NCI-H69 (cell line): ENCODE measurements at places on chromosomes 5 and 9.
A peak's percentile ranks its signal among the peaks of the same experiment; 100 is the strongest.

GRCh38 chr9:131482343-131483006 is 20.2 kb upstream of the POMT1 start:
- no peak for DNase-seq

DNA sequence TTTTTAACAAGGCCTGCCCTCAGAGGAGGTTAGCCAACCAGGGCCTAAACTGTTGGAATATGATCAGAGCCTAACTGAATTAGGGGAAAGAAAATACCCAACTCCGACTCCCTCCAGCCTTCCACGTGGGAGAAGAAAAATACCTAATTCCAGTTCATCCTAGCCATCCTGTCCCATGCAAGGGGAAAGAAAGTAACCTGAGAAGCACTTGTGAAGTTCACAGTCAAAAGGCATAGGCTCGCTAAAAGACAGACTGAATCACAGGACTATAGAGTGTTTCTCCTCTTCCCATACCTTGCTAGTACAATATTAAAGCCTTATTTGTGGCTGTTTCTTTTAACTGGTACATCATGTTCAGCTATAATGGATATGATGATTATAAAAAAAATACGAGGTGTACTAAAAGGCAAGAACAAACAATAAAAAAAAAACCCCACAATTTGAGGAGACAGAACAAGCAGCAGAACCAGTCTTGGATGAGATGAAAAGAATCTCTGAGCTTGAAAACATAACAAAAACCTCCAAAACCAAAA is 18.0 kb upstream of the ATP10B start:
- DNase-seq: no peak

DNA sequence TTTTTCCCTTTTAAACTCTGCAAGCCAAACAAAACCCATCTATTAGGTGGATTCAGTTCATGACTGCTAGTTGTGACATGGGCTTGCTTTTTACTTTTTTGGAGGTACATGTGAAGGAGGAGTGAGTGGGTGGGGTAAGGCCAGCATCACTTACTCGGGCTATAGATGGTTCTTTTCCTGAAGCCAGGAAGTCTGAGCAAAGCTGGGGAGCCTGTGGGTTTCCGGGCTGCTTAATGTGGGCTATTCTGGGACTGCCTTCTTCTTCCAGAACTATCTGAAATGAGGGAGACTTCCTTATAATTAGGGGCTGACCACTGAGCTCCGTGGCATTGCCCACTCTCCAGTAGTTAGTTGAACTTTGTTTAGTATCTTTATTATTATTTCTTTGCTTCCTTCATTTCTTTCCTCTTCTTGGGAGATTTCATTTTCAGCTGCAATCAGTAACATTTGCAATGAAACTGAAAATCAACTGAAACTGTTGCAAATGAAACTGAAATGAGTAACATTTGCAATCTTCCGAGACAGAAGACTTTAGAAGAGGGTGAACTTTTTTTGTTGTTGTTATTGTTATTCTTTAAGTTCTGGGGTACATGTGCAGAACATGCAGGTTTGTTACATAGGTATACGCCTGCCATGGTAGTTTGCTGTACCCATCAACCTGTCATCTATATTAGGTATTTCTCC is 204.9 kb downstream of the LRRC70 start:
- no peak for DNase-seq

GRCh38 chr9:133485531-133486260 is 6.8 kb upstream of the SLC2A6 start:
- DNase-seq: no peak

GRCh38 chr5:138095100-138095907 is 11.5 kb downstream of the WNT8A start:
- DNase-seq: no peak

- peak; percentile 6 for DNase-seq
Observed at GRCh38 chr5:149038336-149039080, 24.4 kb downstream of the SH3TC2 start.

DNA sequence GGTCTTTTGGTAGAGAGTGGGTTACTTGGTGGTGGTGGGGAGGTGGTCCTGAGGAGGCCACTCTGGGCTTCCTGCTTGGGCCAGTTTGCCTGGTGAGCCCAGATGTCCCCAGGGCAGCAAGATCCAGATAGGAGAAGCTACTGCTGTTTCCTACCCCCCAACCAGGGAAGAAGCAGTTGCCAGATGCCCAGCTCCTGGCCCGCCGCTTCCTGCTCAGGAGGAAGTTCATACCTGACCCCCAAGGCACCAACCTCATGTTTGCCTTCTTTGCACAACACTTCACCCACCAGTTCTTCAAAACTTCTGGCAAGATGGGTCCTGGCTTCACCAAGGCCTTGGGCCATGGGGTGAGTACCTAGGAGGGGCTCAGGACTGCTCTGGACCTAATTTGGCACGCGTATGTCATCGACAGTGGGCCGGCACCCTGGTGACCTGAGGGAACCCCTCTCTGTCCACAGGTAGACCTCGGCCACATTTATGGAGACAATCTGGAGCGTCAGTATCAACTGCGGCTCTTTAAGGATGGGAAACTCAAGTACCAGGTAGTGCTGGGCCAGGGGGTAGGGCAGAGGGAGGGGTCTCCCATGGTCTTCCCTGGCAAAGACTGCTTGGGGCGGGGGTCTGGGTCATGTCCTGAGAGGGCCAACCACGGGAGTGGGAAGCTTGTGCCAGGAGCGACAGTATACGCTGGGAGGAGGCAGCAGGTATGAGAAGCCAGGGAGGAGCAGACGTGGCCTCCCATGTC is 10.6 kb downstream of the PTGS1 start:
- no peak for DNase-seq

GRCh38 chr9:5688109-5688508 is 59.2 kb downstream of the RIC1 start:
- DNase-seq: peak; percentile 49

DNA sequence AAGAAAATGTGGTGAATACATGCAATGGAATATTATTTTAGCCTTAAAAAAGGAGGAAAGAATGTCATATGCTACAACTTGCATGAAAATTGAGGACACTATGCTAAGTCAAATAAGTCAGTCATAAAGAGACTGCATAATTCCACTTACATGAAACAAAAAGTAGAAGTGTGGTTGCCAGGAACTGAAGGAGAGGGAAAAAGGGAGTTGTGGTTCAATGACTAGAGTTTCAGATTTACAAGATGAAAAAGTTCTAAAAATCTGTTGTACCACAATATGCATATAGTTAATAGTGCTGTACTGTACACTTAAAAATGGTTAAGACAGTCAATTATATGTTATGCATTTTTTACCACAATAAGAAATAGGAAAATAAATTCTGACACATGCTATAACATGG is 95.4 kb downstream of the SLC44A1 start:
- DNase-seq: no peak

- DNase-seq: no peak
Observed at GRCh38 chr5:134479839-134480238, 45.6 kb upstream of the JADE2 start.

DNA sequence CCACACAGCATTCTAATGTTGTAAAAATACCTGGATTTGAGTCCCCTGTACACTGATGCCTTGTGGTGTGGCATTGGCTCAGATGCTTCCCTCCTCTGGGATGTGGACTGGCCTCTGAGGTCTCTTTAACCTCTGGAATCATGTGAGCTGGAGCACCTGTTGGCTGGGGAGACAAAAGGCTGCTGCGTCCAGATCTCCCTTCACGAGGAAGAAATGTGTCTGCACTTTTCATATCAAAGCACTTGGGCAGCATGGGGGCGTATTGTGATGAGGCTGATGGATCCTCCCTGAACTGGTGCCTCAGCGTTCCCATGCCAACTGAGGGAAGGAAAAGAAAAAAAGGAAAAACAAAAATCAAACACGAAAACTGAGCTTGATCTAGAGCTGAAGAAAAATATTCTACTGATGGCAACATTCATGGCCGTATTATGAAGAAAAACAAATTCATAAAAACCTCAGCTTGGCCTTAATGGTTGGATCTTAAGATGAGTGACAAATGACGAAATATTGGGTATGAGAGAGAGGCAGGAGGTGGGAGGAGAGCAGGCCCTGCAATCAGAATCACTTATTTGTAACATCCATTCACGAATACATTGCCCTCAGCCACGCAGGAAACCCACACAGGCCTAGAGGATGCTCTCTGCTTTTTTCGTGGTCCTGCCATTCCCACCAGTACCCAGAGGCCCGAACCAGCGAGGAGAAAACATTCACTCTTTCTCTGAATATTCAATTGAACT is 26.2 kb downstream of the GRIA1 start:
- DNase-seq: peak; percentile 54

GRCh38 chr9:31140316-31140715 is 1244.1 kb upstream of the ACO1 start:
- DNase-seq: peak; percentile 61

GRCh38 chr5:113213551-113214425 is 221.0 kb downstream of the TSSK1B start:
- no peak for DNase-seq

GRCh38 chr5:111261610-111262009 is 37.4 kb downstream of the CAMK4 start:
- no peak for DNase-seq

- no peak for DNase-seq
Observed at GRCh38 chr9:115264313-115264712, 146.4 kb upstream of the TNC start.

DNA sequence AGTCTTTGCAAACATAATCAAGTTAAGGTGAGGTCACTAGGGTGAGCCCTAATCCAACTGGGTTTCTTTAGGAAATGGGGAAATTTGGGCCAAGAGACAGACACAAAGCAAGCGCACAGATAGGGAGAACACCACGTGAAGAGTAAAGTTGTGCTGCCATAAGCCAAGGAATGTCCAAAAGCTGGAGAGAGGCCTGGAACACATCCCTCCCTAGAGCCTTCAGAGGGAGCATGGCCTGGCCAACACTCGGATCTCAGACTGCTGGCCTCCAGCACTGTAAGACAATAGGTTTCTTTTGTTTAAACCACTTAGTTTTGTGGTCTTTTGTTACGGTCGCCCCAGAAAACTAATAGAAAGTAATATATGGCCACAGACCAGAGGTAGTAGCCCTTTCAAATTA is 8.1 kb upstream of the ROR2 start:
- no peak for DNase-seq

- DNase-seq: no peak
Observed at GRCh38 chr5:141908796-141909195, 14.9 kb upstream of the DELE1 start.

DNA sequence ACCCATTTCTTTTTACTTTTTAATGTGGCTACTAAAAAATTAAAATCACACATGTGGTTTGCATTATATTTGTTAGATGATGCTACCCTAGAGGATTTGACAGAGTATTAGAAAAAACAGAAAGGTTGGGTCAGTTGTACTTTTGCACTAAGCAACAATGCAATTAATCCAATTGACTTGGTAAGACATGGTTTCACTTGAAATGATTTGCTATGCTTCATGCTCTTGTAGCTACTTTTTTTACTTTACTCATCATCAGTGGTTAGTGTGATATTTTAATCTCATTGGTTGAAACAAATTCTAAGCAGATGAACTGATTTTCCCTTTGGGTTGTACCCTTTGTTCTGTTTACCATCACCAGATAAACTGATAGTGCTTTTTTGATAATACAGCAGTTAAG is 39.4 kb downstream of the HMHB1 start:
- no peak for DNase-seq

DNA sequence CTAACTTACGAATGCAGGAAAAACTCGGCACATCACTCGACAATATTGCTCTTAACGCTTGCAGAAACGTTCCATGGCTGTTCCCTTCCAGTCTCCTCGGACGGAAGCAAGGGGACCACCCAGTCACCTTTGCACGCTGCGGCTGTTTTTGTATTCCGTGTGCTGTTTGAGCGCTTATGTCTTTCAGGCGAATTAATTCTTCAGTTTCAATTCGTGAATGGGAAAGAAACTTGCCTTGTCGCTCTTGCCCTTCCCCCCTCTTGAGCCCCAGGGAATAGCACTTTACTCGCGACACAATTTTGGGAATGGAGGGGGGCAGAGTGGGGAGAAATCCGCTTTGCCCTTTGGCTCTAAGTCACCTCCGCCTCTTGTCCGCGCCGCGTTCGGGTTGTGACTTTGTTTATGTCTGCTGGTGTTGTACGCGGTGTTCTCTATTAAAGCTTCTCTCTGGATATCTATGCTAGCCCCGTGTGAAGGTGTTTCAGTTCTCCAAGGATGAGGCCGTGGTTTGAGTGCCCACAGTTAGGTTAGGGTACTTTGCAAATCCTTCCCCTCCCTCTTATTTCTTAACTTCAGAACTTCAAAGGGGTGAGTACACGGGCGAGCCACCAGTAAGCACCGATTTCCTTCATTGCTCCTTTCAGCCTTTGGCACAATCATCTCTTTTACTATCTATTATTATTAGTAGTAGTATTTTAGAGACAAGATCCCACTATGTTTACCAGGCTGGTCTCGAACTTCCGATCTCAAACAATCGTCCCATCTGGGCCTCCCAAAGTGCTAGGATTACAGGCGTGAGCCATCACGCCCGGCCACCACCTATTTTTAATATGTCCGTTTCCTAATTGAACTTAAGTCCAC is 2.7 kb downstream of the FOXB2 start:
- DNase-seq: no peak

- peak; percentile 85 for DNase-seq
Observed at GRCh38 chr9:114082017-114082762, 4.1 kb upstream of the AMBP start.

DNA sequence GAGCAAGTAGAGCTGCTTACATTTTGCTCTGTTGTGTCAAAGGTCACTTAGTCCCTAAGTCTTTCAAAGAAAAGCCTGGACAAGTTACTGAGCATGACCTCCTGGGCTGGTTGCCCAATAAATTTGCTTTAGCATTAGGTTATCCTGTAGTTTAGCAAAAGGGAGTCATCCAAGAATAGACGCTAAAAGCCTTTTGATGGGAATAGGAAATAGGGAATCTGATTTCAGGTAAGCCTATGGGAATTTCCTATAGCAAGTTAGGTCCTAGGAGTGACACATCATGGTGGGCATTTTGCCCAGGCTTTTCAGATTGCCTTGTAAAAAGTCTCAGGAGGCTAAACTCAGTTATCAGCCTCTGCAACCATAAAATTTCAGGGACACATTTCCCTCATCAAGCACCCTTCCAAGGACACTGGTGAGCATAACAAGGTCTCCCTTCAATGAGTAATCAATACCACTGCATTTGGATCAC is 67.6 kb upstream of the RANBP3L start:
- DNase-seq: no peak

GRCh38 chr5:173472784-173473278 is 143.6 kb downstream of the BOD1 start:
- DNase-seq: no peak

DNA sequence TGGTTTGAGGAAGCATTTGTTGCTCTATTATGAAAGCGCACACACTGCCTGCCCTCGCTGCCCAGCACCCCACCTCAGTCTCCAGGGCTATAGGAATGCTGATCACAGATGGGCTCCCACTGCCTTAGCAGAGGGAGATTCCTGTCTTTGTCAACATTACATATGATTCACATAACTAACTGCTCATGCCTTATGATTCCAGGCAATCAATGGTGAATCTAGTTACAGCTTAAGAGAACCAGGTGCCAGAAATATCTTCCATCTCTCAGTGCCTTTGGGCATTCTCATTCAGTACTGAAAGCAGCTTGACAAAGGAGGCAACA is 458.9 kb upstream of the C9orf72 start:
- DNase-seq: peak; percentile 71
